ENCODE measurements at places on chromosomes 7 and 10.
A peak's percentile ranks its signal among the peaks of the same experiment; 100 is the strongest.

- DNase-seq, result no peak
Measured at GRCh38 chr10:74949843-74950765, 123.7 kb downstream of the KAT6B start.

- DNase-seq, result no peak
Measured at GRCh38 chr7:140655511-140656408, 15.1 kb upstream of the DENND2A start.

DNA sequence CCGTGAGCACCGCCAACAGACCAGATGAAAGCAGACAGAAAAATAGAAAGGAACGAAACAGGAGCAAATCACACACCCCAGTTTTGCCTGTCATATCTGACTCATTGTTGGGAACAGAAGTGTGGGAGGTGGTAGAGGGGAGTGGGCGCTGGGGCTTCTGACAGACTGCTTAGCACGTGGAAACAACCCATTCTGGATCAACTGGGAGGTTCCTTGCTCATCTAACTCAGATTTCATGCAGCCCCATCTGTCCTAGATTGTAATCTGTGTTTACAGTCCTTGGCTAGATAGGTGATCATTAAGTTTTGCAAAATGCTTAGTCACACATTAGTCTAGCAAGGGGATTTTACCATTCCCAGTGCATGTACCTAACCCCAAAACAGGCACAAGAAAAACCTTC, 154.1 kb downstream of the NRP1 start:
- no peak for DNase-seq

GRCh38 chr7:138407792-138408191, 52.3 kb upstream of the TRIM24 start:
- DNase-seq, result no peak

DNA sequence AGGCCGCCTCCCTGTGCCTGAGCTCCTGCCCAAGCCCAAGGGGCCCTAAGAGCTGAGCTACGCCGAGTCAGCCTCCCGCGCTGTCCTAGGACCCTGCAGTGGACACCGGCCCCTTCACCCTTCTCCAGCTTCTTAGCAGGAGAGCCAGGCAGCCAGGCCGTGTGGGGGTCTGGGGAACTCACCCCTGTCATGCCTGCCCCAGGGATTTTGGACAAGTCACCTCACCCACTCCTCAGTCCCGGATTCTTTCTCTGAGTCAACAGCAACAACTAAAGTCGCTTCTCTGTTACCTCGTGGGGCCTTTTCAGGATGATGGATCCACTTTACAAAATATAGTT, 79.3 kb downstream of the MKI67 start:
- no peak for DNase-seq

- peak; percentile 76 for DNase-seq
Measured at GRCh38 chr10:69327463-69328379, 49.4 kb downstream of the HK1 start.

- no peak for DNase-seq
Measured at GRCh38 chr7:148255333-148255732, 335.2 kb upstream of the C7orf33 start.

DNA sequence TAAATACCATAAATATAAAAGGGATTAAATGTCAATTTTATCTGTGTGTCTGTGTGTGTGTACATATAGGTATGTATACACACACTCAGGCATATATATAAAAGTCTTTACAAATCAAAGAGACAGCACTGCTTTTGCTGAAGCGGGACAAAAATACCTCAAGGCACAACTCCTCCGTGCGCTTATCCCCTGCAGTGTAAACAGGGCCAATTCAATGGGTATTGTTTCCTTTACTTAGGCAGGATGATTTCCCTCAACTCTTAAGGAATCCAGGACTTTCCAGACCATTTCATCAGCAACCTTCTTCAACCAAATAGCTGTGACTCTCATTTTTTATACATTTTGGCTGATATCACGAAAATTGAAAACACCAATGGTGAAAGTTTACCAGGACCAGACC, 227.7 kb downstream of the CRPPA start:
- DNase-seq, result no peak

GRCh38 chr10:67088036-67088435, 162.2 kb downstream of the LRRTM3 start:
- DNase-seq, result no peak

DNA sequence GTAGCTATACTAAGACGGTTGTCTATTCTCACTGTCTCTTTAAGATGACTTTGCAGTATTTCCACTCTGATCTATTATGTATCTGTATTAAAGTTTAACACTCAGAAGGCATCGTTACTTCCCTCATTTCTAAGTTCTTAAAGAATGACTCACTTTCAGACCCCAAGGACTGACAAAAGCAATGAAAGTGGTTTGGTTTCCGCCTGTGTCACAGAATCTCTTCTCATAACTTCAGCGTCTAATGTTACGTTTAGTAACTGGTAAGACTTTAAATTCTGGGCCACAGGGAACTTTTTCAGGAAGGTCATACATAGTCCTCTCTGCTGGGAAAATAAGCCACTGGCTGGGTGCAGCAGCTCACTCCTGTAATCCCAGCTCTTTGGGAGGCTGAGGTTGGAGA, 892.0 kb upstream of the AUTS2 start:
- DNase-seq, result no peak

- peak; percentile 76 for DNase-seq
Measured at GRCh38 chr7:150378115-150378852, 846 bp upstream of the ZNF775 start.

- DNase-seq, result no peak
Measured at GRCh38 chr7:46672861-46673260, 751.8 kb upstream of the IGFBP3 start.

GRCh38 chr7:47804767-47805545, 143.3 kb downstream of the PKD1L1 start:
- DNase-seq, result no peak

All from activated CD8-positive, alpha-beta memory T cell treated with anti-CD3 and anti-CD28 coated beads for 24 hours (primary cell).